ENCODE measurements at places on chromosomes 4 and X.

- no peak for DNase-seq
Observed at GRCh38 chrX:129845616-129846190, 2.0 kb upstream of the ZDHHC9 start.

GRCh38 chr4:183266371-183266770, 53.7 kb downstream of the CLDN22 start:
- no peak for DNase-seq

DNA sequence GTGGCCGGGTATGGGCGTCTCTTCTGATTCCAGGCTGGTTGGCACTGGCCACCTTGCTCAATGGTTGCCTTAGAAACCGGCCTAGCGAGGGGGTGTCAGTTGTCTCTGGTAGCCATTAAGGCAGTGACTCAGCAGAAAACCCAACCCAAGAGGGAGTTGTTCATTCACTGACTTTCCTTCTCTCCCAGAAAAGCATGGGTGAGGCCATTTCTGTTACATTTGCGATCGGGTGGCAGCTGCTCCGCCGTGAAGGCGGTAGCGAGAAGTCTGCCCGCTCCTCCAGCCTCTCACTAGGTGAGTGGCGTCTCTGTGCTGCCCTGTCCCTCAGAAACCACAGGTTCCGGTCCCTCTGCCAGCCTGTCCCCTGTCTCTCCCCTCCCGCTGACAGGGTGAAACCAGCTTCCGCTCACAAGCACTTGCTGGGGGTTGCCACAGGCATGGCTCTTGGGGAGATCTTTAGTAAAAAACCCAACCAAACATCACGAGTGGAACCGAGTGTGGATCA, 17.4 kb downstream of the IRAK1 start:
- peak; percentile 60 for DNase-seq

DNA sequence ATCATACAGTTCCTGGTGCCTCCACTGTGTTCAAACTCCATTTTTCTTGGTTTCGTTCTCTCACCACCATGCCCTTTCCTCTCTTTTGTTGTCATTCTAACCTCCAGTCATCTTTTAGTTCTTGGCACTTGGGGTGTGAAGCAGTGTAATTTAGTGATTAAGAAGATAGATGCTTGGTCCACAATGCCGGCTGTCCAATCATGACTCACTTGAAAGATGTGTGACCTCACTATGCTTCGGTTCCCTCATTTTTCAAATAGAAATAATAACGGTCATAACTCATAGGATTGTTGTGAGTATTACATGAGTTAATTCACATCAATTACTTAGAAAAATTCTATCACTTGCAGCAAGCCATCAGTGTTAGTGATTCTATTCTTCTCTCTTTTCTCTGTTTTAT, 327.8 kb downstream of the ADGRL3 start:
- DNase-seq: no peak

DNA sequence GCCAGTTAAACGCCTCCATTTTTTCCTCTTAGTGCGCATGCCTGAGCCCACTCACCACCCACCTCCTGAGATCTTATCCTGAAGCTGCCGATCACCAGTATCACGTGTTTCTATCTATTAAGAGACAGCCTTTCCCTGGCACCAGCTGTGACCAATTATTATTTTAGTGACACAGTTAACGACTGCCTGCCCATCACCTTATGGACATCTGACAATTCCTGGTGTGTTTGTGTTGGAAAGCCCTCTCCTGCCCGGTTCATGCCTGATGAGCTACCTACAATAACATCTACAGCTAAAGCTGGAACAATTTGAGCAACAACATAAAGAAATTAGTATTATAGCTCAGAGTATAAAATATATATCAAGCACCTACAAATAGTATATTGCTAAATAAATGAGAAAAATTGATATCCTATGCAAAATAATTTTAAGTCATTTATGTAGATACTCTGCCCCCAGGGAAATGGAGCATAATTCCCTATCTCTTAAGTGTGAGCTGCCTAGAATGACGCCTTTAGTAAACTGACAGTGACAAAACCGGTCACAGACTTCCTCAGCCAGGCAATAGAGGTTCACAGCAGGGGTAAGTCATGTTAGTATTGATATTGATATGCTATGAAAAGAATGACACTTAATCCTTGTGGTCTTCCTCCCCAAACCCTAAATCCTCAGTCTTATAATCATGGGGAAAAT, 862.2 kb downstream of the TRAM1L1 start:
- DNase-seq: no peak

- peak; percentile 21 for DNase-seq
Observed at GRCh38 chr4:184647266-184648053, 1.8 kb downstream of the CASP3 start.

- DNase-seq: no peak
Observed at GRCh38 chrX:37776987-37777325, 2.9 kb upstream of the CYBB start.

GRCh38 chr4:67546004-67546356, 677 bp upstream of the CENPC start:
- DNase-seq: no peak

DNA sequence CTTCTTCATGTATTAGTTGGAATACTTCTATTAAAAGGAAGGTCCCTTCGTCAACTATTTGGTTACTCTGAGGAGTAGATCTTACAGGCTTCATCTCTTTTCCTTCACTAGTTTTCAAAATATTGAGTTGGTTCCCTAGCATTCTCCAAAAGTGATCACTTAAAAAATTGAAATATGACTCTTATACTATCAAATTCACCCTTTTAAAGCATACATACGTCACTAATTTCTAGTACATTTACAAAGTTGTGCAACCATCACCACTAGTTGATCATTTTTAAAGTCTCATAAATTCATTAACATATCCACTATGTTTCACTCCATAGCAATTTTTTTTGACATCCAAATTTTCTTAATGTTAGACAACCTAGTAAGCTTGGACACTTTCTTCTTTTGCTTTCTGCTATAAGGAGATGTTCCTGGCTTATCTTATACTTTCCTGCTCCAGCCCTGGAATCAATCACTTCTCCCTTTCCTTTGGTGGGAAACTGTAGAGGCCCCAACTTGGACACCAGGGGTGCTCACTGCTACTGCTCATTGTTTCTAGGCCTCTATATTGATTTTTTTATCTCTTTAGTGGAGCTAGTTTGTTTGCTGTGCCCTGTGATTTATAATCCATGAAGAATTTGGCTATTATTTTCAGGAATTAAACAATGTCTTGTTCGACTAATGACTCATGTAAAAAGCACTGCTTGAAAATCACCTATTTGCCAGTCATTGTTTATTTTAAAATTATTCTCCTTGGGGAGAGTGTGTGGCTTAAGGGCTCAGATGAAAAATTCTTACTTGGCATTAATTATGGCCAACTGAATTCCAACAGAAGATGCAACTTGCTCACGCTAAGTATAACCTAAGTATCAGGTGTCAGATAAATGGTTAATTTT, 4.0 kb upstream of the ZFX start:
- DNase-seq: peak; percentile 34
